ENCODE measurements at places on chromosomes 13 and 19.

GRCh38 chr19:31223740-31224534, 125.3 kb downstream of the TSHZ3 start:
- no peak for DNase-seq

GRCh38 chr13:33310245-33311038, 24.9 kb upstream of the STARD13 start:
- no peak for DNase-seq

DNA sequence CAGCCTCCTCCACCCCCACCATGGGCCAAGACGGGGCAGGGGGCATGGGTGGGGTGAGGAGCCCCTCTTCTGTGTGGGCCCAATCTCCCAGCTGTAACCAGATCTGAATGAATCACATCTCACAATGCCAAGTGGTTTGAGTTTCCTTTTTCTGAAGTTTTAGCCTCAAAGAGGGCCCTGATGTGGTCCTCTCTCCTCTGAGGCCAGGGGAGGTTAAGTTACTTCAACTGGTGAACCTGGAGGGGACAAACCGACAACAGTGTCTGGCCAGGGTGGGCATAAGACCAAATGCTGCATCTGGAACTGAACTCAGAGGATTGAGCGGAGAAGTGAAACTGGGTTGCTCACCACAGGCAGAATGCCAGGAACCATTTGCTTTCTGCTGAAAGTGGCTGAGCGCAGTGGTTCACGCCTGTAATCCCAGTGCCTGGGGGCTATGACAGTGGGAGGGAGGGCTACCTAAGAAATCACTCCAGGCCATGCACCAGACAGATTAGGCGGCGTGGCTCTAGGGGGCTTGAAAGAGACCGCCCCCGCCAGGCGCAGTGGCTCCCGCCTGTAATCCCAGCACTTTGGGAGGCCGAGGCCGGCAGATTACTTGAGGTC, 15.4 kb upstream of the IRGC start:
- peak; percentile 70 for DNase-seq

- DNase-seq: no peak
Measured at GRCh38 chr19:2013683-2013961, 1.9 kb downstream of the BTBD2 start.

- no peak for DNase-seq
Measured at GRCh38 chr13:28575200-28575599, 80.3 kb upstream of the FLT1 start.

GRCh38 chr19:41998246-41999020, 4.4 kb upstream of the ATP1A3 start:
- no peak for DNase-seq

DNA sequence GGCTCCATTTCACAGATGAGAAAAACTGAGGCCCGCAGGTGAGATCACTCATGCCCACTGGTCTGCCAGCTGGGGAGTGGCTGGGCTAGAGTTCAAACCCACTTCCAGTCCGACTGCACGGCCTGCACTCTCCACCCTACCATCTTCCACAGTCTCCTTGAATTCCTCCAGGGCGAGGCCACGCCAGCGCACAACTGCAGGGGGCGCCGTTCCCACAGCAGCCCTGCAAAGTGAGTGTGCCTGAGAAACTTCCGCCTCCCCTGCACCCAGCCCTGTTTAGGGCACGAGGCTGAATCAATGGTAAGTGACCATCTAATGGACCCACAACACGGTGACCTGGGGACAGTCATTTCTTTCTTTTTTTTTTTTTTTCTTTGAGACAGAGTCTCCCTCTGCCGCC, 829 bp upstream of the ATCAY start:
- no peak for DNase-seq

GRCh38 chr19:10544753-10545251, 1.1 kb downstream of the ATG4D start:
- no peak for DNase-seq

- DNase-seq: no peak
Measured at GRCh38 chr19:29448046-29448445, 77.7 kb upstream of the VSTM2B start.

DNA sequence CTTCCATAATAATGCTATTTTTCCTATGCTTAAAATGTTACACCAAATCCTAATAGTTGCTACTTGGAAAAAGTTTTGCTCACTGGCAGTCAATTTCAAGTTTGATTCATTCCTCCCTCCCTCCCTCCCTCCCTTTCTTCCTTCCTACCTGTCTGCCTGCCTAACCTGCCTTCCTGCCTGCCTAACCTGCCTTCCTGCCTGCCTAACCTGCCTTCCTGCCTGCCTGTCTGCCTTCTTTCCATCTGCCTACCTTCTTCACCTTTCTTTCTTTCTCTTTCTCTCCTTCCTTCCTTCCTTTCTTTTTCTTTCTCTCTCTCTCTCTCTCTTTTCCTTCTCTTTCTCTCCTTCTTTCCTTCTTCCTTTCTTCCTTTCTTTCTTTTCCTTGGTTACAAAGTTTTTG, 418.7 kb downstream of the PCDH9 start:
- no peak for DNase-seq

DNA sequence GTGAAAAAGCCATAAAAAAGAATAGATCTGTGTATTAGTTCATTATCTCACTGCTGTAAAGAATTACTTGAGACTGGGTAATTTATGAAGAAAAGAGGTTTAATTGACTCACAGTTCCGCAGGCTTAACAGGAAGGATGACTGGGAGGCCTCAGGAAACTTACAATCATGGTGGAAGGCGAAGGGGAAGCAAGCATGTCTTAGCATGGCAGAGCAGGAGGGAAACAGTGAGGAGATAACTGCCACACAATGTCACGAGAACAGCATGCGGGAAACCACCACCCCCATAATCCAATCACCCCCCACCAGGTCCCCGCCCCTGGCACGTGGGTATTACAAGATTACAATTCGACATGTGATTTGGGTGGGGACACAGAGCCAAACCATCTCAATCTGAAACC, 39.1 kb upstream of the EEF1AKMT1 start:
- DNase-seq: no peak

DNA sequence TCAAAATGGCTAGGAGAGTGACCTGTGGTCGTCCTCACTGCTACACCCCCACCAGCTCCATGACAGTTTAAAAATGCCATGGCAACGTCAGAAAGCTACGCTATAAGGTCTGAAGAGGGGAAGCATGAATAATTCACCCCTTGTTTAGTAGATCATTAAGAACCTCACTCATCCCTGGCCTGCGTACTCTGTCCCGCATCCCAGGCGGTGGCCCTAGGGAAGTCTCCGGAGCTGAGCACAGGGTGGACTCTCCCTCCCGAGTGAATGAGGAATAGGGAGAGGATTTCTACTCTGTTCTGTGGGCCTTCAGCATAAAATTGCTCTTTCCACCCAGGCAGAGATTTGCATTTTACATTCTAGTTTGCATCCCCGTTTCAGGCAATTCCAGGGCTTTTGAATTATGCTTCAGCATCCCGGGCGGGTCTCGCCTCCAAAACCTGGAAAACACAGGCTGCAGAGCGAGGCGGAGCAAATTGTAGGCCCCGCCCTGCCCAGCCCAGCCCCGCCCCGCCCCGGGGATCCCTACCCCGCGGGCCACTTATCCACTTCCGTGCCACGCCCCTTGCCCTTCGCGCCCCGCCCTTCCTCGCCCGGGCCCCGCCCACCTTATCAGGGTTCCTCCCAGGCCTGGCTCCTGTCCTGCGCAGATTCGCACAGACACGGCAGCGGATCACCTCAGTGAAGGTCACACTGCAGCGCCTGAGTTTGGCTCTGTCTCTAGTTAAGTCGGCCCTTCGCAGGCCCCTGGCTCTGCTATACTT, 7.5 kb upstream of the ZNF525 start:
- no peak for DNase-seq

DNA sequence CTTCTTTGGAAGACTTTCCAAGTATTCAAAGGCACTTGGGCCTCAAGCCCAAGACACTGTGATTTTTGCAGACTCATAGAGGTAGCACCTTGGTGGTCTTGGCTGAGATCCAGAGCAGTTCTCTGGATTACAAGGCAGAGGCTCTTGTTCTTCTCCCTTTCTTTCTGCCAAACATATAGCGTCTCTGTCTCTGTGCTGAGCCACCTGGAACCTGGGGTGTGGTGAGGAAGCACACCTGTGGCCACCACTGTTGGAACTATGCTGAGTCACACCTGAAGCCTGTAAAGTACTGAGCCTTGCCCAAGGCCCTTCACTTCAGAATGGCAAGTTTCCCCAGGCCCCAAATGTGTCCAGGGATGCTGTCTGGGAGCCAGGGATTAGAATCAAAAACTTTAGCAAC, 127.5 kb downstream of the FREM2 start:
- no peak for DNase-seq

GRCh38 chr19:20247016-20247683, 80.1 kb downstream of the ZNF486 start:
- no peak for DNase-seq

DNA sequence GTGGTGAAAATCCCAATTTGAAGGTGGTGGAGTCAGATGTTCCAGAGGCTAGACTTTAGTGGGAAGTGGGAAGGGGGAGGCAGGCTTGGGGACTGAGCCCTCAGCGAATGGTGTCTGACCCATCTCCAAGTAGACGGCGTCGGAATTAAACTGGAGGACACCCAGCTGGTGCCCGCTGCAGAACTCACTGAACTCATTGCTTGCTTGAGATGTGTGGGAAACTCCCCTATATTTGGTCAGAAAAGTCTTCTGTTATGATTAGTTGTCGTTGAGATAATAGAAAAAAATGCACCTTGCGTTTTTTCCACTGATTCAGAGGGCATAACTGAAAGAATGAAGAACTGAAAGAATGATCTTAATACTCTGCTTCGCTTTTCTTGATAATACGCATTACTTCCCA, 871 bp upstream of the ZNF583 start:
- no peak for DNase-seq

GRCh38 chr13:97233499-97233898, 11.4 kb downstream of the MBNL2 start:
- DNase-seq: no peak

GRCh38 chr13:112184261-112184660, 117.3 kb downstream of the SOX1 start:
- DNase-seq: no peak

Measured in sciatic nerve (tissue), 2 donors.